ENCODE measurements at places on chromosomes 3 and 15.

DNA sequence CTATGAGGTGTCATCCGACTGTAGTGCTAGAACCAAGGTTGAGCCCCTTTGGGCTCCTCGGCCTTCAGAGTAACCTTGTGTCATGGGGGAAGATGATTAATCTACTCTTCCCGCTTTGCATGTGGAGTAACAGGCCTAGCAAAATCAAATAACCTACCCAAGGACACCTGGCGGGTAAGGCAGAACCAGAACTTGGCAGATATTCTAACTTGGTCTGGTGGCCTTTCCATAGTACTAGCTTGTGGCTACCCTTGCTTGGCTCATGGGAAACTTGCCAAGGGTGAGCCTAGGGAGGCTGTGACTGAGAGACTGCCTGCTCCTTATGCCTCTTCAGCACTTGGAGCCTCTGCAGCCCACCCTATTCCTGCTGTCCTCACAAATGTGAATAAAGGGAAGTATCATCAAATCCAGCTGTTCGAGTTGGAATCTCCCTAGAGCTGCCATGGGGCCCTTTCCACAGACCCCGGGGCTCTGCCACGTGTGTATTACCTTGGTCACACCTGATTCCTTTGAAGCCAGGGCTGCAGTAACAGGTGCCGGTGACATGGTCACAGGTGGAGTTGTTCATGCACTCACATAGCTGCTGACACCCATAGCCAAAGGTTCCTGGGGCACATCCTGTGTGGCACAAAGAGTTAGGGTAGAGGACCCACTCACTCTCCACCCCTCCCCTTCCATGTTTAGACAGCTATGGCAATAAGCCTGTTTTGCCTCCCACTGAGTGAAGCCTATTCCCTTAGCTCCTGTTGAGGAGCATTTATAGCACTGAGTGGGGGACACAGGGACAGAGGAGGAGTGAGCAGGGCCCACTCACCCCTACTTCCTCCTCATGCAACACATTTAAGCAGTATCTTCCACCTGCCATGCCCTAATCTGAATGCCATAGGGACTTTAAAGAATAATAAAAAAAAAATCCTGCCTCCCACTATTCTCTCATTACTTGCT, 46.0 kb downstream of the RAB11A start:
- DNase-seq, result no peak

DNA sequence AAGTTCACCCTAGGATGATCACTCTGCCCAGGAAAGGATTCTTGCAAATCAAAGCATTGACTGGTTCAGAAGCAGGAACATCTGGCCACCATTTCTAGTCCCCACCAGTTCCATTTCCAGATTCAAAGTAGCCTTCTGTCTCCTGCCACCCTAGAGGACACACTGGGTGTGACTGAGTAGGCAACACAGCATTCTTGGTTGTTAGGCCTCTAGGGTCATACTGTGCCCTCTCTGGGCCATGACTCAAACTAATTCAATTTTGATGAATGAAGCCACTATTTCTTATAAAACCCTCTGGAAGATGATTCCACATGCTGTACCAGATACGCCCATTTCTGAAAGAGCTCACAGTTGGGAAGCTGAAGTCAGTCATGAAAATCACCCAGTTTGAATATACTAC, 69.7 kb downstream of the WDR76 start:
- no peak for DNase-seq

DNA sequence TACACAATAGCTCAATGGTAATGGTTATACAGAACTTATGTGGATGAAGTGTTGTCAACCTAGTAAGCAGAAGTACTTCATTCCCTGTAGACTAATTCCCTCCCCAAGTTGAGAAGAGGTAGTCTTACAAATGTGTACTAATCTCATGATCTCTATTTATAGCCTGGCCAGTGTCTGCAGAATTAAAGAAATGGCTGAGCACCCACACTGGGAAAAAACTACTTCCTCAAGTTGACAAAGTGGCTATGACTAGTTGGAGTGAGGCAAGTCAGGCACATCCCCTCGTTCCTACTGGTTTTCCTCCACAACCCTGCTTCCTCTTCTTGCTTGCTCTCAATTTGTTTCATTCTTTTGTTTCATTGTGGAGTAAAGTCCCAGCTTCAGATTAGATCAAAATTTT, 566.7 kb upstream of the ZNF717 start:
- DNase-seq, result no peak

DNA sequence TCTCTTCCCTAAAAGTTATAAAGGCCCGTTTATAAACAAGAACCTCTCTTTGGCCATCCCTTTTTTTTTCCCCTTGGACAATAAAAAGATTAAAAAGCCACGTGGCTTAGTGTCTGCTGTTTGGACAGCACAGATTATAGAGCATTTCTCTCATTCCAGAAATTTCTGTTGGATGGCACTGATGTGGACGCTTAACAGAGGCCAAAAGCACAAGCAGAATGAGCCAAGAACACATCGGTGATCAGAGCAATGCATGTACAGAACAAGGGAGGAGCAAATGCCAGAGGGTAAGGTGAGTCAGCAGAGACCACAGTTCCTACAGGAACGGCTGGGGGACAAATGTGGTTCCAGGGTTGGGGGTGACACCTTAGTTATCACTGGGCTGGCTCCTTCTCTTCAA, 30.3 kb upstream of the CTNNB1 start:
- DNase-seq, result no peak

- DNase-seq, result no peak
Observed at GRCh38 chr15:34362047-34362773, 4.8 kb downstream of the LPCAT4 start.

DNA sequence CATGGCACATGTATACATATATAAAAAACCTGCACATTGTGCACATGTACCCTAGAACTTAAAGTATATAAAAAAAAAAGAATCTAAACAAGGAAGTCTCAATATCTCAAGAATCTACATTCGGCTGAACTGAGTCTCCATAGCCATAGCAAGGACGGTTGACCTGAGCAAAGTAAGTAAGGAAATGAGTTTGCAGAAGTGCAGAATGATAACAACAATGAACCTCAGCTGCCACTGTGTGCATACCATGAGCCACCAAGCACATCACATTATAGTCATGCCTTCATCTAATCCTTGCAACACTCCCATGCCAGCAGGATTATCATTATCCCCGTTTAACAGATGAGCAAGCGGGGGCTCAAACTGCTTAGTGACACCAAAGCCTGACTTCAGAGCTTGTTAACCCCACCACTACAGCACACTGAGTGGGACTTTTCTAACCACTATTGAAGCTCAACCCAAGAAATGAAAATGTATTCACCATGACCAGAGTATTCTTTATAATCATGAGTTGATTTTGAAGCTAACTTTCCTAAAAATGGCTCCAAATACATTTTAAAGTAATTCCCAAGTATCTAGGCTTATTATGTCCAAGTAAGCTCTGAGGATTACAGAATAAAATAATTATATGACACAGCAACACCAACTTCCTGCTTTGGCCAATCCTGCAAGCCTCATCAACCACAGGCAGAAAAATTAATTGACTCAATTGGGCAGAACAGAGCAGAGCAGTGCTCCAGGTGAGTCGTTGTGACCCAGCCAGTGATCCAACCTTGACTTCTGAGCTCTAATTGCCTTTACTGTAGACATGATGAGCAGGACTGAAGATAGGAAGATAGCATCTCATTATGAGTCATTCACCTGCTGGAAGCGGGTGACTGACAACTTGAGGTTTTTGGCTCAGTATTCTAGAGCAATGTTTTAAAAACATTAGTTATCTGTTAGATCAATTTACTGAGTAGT, 47.3 kb upstream of the IL12A start:
- no peak for DNase-seq

Data from NCI-H1930 (cell line).